ENCODE measurements at places on chromosomes 6 and 20.

DNA sequence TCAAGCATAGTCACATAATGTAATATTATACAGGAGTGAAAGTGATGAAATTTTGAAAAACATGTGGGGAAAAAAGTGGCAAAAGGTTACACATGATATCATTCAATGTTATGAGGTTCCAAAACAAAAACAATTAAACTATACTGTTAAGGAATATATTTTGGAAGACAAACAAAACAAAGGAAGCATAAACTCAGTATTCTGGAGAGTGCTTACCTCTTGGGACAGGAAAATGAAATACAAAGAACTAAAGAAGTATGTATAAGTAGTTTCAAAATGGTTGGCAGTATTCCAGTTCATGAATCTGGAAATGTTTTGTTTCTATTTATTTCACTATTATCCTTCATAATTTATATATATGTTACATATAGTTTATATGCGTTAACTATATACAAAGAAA lies 213.5 kb downstream of the MOXD1 start:
- DNase-seq, result peak; percentile 59

DNA sequence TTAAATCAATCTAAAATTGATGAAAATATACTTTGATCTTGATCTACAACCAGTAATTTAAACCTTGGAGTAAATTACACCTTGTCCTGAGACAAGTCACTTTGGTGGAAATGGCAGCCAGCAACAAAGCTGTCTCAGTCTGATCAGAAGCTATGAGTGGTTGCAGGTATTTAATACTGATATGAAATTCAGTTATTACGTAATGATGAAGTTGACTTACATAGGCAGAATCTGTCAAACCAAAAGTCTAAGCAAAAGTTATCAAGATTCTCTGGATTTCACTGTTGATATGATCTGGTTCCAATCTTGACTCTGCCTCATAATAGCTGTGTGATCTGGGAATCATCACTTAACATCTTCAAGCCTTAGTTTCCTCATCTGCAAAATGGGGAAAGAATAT lies 27.6 kb upstream of the GSTA5 start:
- DNase-seq, result no peak

- no peak for DNase-seq
Measured at GRCh38 chr6:37019065-37019450, 13.6 kb downstream of the FGD2 start.

GRCh38 chr6:42406306-42407280 lies 45.1 kb downstream of the TRERF1 start:
- no peak for DNase-seq

GRCh38 chr6:32589596-32590449 lies at the start of gene HLA-DRB1:
Gene HLA-DRB1, minus strand, starts transcription at chr6:32589848. Its CDS starts 106 bp downstream, at chr6:32589742.
- DNase-seq, result no peak
